NCI-H1092 treated with DMSO at 0.1 percent for 48 hours (cell line): ENCODE measurements at places on chromosomes 12 and 14.

DNA sequence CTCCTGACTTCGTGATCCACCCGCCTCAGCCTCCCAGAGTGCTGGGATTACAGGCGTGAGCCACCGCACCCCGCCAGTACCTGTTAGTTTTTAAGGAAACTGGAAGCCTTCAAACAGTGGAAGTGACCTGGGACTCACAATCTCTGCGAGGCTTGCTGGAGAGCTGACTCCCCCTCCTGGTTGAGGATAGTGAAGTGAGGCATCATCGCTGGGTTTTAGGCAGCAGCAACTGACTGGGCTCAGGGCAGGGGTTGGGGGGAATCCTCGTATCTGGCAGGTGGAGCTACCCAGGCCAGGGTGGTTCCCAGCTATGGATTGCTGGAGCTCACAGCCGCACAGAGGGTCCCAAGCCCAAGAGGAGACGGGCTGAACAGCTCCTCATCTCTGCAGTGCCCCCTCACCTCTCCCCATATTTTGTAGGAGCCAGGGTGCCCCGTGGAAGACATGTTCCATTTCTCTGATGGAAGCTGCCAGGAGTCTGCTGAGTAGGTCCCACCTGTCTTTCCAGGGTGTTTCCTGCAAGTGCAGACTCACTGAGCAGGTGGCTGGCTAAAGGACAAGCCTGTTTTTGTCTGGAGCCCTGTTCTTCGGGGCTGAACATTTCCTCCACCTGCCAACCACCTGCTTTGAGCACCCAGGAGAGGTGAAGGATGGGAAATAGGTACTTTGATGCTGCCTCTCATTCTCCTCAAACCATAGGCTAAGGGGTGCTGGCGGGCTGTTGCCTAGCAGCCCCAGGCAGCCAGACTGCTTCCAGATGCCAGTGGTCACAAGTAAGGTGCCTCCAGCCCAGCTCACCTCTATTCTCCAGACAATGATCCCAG is 3.1 kb downstream of the AVIL start:
- DNase-seq: no peak

DNA sequence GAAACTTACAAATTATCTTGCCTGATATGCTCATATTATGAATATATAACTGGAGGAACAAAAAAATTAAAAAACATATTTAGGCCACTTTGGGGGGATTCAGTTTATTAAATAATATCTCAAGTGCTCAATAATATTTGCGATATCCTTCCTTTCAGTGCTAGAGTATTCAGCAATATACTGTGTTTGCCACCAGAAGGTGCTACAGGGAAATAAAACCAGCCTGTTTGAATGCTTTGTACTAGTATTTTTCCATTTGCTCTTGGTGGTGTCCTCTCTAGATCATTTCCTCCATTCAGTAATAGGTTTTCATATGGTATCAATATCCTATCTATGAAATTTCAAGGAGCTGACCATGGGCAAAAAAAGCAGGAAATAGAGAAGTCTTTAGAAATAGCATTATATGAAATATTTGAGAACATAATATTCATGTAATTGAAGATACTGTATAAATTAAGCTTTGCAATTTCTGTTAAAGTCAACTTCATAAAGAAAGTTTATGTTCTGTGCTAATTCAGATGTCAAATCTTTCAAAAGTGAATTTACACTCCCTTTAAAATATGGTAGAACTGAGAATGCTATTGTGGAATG is 106.2 kb upstream of the NAV3 start:
- DNase-seq: peak; percentile 81

DNA sequence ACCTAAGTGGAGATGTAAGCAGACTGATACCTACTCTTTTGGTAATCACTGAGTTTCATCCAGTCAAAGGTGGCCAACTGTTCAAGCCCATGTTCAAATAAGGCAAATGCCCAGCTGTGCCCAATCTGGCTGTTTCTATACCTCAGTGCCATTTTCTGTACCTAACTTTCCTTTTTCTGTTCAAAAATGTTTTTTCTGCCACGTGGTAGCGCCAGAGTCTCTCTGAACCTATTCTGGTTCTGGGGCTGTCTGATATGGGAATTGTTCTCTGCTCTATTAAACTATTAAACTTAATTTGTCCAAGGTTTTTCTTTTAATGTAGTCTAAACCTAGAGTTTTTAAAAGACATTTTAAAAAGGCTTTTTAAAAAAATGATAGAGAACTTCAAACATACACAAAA is 391.2 kb downstream of the NOVA1 start:
- DNase-seq: no peak

DNA sequence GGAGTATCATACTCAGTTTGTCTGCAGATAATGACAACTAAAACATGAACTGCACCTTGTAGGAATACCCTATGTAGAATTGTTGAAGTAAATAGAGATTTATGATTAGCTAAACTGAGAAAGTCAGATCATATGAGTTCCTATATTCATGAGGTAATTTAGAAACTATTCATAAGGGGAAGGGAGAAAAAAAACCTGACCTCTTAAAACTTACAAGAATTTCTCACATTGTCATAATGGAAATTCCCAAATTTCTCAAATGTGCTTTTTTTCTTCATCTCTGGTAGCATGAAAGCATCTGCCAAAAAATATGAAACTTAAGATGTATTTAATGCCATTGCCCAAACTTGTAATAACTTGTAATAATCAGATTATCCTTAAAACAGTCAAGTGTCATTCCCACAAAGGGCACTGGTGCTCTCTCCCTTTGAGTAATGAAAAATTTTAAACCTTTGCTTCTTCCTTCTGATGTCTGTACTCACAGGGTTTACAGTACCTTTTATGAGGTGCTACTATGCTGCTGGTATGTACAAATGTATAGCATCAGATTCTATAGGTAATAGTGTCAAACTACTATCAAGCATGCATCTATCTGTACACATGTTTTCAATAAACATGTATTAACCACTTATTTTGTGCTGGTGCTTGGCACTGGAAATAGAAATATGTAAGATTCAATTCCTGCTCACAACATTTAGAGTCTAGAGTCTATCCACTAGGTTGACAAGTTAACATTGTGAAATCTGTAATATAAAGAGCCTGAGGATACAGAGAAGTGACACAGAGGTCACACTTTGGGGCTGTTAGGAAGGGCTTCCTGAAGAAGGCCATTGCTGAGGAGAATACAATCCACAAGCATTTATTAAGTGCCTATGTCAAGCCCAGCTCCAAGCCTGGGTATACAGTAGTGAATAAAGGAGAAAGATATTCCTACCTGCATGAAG is 17.4 kb upstream of the DRAM1 start:
- DNase-seq: no peak

DNA sequence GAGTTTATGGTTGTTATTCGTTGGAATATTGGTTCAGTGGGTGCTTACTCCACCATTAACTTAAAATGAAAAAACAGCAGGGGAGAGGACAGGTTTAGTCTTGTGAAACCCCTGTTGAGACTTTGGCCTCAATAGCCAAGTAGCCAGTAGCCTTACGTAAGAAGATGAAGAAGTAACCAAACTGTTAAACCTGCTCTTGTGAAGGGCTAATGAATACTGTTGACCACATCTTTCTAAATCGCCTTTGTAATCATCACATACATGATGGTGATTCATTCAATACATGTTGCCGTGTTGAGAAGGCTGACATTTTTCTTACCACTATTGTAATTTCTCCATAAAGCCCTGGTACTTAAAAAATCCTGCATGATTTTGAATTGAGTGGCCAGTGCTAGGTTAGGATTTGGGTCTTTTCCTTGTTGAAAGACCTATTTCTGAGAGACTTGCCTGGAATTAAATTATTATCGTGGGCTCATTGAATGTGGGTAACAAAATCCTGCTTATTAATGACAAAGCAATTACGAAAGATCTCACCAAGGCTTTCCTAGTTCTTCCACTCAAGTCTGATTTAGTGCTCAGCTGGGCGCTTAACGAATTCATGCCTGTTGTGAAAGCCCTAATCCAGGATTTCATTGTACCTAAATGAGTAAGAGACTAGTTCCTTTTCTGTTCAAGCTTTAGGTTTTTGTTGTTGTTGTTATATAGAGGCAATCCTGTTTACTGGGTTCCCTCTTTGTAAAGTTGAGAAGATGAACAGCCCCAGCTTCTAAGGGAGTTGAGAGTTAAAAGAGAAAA is 333.1 kb downstream of the FUT8 start:
- DNase-seq: no peak

GRCh38 chr12:20883288-20883687 is 72.8 kb downstream of the SLCO1B3 start:
- DNase-seq: no peak

DNA sequence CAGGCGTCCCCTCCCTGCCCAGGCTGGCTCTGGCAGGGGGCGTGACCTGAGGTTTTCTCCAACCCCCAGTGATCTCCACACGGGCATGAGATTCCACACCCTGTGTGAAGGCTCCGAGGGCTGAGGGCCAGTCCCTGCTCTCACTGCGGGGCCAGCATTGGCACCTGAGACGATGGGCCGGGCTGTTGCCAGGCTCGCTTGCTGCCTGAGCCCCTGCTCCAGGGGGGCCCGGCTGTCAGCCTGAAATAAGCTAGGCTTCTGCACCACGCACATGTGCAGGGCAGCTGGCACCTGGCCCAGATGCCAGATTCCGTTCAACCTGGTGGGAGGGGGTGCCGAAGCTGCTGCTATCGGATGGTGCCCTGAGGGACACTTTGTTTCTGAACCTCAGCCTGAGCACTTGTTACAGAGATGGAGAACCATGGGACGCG is 196.5 kb upstream of the PRMT8 start:
- DNase-seq: peak; percentile 36

- DNase-seq: no peak
These were observed 7.4 kb downstream of the SMOC1 start for GRCh38 chr14:69886453-69887242.

- no peak for DNase-seq
These were observed 64.8 kb upstream of the TMEM260 start for GRCh38 chr14:56514663-56515371.

- DNase-seq: no peak
These were observed 31.2 kb downstream of the TMCC3 start for GRCh38 chr12:94618995-94619695.

DNA sequence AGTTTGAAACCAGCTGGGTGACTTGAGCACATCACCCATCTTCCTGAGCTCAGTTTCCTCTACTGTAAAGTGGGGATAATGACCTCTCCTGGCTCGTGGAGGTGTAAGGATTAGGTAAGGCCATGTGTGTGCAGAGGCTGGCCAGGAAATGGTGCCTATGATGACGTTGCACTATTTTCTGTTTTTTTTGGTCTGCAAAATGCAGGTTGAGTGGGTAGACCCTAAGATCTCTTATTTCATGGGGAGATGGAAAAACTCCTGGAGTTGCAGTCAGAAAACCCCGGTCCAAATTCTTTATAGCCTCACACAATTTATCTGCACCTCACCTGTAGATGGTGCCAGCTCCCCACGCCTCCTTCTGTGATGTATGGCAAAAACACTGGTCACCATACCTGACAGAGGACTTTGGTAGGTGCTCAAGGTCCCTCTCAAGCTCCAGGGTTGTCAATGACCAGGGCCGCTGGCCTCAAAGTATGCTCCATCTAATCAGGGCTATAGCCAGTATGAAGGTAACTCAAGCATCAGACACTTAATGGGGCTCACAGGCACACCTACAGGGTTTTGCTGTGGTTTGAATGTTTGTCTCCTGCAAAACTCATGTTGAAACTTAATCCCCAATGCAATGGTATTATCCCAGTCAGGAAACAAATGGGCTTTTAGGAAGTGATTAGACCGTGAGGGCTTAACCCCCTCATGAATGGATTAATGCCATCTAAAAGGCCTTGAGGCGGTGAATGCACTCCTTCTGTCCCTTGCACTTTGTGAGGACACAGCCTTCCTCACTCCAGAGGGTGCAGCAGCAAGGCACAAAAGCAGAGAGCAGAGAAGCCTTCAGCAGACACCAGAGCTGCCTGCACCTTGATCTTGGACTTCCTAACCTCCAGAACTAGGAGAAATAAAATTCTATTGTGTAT is 17.6 kb downstream of the C14orf132 start:
- peak; percentile 9 for DNase-seq
